Mucosa of descending colon (tissue), 3 donors: ENCODE measurements at places on chromosomes 5 and 9. TPM values are rescaled to one million over a fixed set of nuclear protein-coding genes. Genes with fewer than 3 reads are reported as not detected.

GRCh38 chr9:133320421-133320881 lies 15.5 kb downstream of the SURF6 start:
- no peak for DNase-seq

- no peak for DNase-seq
Observed at GRCh38 chr9:107784235-107784958, 294.8 kb upstream of the KLF4 start.

DNA sequence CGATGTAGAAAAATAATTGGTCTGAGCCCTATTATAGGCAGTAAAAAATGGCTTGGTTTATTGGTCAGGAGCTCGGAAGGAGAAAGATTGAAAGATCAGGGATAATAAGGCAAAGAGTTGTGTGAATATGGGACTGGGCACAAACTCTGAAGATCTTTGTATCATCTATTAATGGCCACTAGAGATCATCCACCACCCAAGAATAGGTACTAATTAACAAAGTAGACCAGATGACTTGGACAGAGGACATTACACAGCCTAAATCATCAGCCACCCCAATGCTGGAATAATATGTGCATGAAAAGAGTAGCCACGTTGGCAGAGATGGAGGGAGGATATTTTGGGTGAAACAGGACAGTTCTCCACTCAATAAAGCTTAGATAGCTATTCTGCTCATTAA lies 364.1 kb downstream of the EFNA5 start:
- no peak for DNase-seq

GRCh38 chr5:15566789-15567188 lies 66.8 kb downstream of the FBXL7 start:
- DNase-seq, result no peak

ANKRD18A gene
- 5.9 TPM for total RNA-seq
